ENCODE measurements at places on chromosomes 16 and 17. TPM values are rescaled to one million over a fixed set of nuclear protein-coding genes. Genes with fewer than 3 reads are reported as not detected.

DNA sequence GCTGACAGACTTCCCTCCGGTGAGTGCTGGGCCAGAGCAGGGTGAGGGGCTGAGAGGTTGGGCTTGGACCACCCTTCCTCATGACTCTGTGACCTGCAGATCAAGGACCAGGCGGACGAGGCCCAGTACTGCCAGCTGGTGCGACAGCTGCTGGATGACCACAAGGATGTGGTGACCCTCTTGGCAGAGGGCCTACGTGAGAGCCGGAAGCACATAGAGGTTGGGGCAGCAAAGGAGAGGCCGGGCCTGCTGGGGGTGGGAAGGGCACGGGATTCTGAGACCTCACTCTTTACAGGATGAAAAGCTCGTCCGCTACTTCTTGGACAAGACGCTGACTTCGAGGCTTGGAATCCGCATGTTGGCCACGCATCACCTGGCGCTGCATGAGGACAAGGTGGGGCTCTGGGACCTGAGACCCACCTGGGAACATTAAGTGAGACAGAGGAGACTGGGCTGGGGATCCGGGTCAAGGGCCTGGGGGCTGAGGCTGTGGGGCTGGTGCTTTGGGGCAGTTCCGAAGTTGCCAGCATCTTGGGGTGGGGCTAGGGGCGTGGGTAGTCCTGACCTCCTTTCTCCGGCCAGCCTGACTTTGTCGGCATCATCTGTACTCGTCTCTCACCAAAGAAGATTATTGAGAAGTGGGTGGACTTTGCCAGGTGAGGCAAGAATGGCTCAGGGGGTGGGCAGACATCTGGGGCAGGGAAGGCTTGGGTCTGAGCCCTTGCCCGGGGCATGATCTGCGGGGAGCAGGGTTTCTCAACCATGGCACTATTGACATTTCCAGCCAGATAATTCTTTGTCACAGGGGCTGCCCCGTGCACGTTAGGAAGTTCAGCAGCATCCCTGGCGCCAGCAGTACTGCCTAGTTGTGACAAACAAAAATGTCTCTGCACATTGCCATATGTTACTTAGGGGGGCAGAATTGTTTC is 2.2 kb downstream of the BCKDK start:
- H3K27me3 ChIP-seq, result no peaks in the 10 kb centered on the region
- no peak for DNase-seq
- H3K4me3 ChIP-seq, result peak overlapping the region; percentile 75
- no peak overlapping the region for H3K27ac ChIP-seq

- H3K27me3 ChIP-seq, result no peaks in the 10 kb centered on the region
- H3K4me1 ChIP-seq, result peaks cover 66% of the 10 kb centered on the region
- peak overlapping the region; percentile 66 for H3K4me3 ChIP-seq
- peak; percentile 60 for DNase-seq
- H3K27ac ChIP-seq, result peak overlapping the region; percentile 95
Observed at GRCh38 chr17:19369846-19370492, 7.4 kb upstream of the B9D1 start.

DNA sequence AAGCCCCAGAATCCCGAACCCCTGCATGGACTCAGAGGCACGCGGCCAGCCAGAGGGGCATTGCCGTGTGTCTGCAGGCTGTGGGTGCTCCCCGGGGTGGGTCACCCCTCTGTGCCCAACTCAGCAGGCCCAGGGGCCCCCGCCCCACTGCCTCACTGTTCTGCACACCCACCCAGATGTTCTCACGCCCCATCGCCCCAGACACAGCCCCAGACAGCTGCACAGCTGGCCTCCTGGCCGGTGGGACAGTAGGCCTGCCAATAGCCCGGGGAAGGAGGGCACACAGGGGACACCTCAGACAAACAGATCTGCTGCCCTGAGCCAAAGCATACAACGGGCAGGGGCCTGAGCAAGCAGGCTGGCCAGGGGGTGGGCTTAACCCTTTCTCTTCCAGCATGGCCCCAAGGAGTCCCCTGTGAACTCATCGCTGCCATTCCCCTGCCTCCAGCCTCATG is 27.6 kb upstream of the NXPH3 start:
- H3K4me3 ChIP-seq, result no peak overlapping the region
- no peaks in the 10 kb centered on the region for H3K4me1 ChIP-seq
- H3K36me3 ChIP-seq, result no peaks in the 10 kb centered on the region
- H3K27me3 ChIP-seq, result no peaks in the 10 kb centered on the region

DNA sequence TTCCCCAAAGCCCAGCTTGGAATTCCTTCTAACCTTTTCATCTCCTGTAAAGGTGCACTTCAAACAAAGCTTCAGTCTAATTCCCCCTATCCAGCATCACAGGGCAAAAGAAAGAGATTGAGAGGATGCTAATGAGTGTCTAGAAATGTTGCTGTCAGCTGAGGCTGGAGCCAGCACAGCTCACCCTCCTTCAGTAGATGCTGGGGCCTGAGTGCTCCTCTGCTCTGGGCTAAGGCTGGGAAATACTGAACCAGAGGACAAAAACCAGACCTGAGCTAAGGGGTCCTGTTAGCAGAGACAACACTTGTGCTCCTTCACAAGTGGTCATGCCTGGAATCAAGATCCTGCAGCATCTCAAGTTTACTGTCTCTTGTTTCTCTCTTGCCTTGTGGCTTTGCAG is 85.0 kb downstream of the CHD9NB start:
- H3K36me3 ChIP-seq, result no peaks in the 10 kb centered on the region
- H3K27ac ChIP-seq, result no peak overlapping the region

DNA sequence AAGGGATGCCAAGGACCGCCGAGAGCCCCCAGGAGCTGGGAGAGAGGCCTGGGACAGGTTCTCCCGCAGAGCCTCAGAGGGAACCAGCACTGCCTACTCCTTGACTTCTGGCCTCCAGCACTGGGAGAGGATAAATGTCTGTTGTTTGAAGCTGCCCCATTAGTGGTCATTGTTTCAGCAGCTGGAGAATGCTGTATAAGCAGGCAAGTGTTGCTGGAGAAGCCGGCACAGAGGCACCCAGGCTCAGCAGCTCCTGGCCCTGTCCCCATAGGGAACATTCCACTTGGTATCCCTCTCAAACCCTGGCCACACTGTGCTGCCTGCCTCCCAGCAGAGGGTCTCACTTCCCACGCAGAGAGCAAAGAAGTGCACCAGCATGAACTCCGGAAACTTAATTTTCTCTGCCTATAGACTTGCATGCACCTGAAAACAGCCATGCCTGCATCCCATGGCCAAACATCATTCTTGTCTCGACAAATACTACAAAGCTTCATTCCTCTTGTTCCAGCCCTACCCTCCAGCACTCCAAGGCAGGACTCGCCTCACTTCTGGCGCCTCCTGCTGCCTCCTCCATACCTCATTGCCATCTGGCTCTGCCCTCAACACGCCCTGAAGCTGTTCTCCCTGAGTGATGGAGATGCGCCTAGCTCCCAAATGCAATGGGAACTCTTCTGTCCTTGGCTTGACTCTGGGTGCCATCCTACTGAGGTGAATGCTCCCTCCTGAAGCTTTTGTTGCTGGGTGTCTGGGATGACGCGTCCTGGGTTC is 88.1 kb downstream of the DNAH17 start:
- DNase-seq, result no peak
- no peak overlapping the region for H3K4me3 ChIP-seq
- peaks cover 11% of the 10 kb centered on the region for H3K4me1 ChIP-seq
- no peaks in the 10 kb centered on the region for H3K36me3 ChIP-seq
- peaks cover 2% of the 10 kb centered on the region for H3K27me3 ChIP-seq

GRCh38 chr17:80986816-80987475 is 4.7 kb upstream of the CHMP6 start:
- no peak overlapping the region for H3K27ac ChIP-seq
- peaks cover 5% of the 10 kb centered on the region for H3K27me3 ChIP-seq
- no peak for DNase-seq

DNA sequence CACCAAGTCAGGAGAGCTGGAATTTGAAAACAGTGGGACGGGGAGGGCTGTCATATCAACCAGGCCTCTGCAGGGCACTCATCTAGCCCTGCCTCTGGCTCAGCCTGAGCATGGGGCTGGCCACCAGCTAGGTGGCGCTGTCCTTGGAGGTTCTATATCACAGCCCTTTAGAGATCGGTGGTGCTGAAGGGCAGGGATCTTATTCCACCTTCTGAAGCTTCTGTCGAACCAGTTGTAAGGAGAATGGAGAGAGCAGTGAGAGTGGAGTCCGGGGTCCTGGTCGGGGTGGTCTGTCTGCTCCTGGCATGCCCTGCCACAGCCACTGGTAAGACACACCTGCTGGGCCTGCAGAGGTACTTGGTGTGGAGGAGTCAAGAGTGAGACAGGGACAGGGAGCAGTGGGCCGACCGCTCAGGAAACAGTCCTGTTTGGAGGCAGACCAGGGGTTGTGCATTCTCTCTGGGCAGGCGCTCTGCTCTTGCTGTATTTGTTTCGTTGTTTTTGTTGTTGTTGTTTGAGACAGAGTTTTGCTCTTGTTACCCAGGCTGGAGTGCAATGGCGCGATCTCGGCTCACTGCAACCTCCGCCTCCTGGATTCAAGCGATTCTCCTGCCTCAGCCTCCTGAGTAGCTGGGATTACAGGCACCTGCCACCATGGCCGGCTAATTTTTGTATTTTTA is at the start of gene CES3:
Gene CES3 (plus strand): TSS at position 202 of the 680 bp plus-strand sequence. CDS start 42 bp downstream, at position 244.
- no peaks in the 10 kb centered on the region for H3K36me3 ChIP-seq
- peak within 1 kb of the TSS; percentile 63 for H3K4me3 ChIP-seq
- peak within 1 kb of the TSS; percentile 91 for H3K27ac ChIP-seq
- H3K4me1 ChIP-seq, result peaks cover 44% of the 10 kb centered on the region
- H3K27me3 ChIP-seq, result no peaks in the 10 kb centered on the region

DNA sequence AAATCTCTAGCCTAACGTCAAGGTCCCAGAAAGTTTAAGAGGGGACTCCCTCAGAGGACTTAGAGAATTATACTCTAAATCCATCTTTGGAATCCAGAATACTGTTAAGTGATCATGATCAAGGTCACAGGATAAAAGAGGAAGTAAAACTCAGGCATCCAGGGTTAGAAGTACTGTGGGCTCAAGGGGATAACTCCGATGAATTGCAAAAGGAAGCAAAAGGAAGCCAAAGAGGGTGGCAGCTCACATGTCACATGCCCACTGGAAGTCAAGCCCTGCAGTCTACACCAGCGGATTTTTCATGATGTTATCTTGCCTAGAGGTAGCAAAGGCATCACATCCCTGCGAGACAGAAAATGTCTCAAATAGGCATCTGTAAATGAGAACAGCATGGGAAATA is 3.8 kb downstream of the ZNF821 start:
- no peak overlapping the region for H3K27ac ChIP-seq
- no peak overlapping the region for H3K4me3 ChIP-seq
- no peak for DNase-seq
- H3K27me3 ChIP-seq, result peaks cover 2% of the 10 kb centered on the region

- no peak for DNase-seq
- H3K27me3 ChIP-seq, result peaks cover 2% of the 10 kb centered on the region
- no peaks in the 10 kb centered on the region for H3K4me1 ChIP-seq
- H3K4me3 ChIP-seq, result no peak overlapping the region
Observed at GRCh38 chr17:79281803-79282202, 207.2 kb downstream of the ENGASE start.

GRCh38 chr17:77839698-77840512 is 118.6 kb upstream of the TNRC6C start:
- H3K4me3 ChIP-seq, result no peak overlapping the region
- H3K27me3 ChIP-seq, result peaks cover 3% of the 10 kb centered on the region
- peaks cover 4% of the 10 kb centered on the region for H3K36me3 ChIP-seq
- peaks cover 52% of the 10 kb centered on the region for H3K4me1 ChIP-seq
- peak overlapping the region; percentile 13 for H3K27ac ChIP-seq
- no peak for DNase-seq

DNA sequence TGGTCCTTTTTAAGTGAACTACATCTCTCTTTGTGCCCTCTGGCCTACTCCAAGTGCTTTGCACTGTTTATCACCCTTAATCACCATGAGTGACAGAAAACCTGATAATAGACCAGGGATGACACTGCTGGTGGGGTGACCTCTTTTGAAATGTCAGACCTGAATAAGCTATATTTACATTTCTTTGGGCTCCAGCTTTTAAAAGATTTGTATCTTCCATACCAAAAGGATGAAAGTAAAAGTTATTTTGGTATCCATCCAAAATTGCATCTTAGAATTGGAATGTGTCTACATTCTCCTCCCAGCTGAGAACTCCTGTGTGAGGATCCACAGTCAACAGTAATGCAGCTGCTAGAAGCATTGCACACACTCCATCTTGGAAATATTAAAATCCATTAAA is 370.0 kb downstream of the CDH11 start:
- no peaks in the 10 kb centered on the region for H3K27me3 ChIP-seq
- no peaks in the 10 kb centered on the region for H3K36me3 ChIP-seq
- no peak overlapping the region for H3K4me3 ChIP-seq
- H3K27ac ChIP-seq, result no peak overlapping the region

GRCh38 chr17:64390044-64390443 is 616 bp downstream of the PECAM1 start:
- peak overlapping the region; percentile 85 for H3K27ac ChIP-seq
- H3K4me3 ChIP-seq, result peak overlapping the region; percentile 34
- DNase-seq, result no peak
- peaks cover 65% of the 10 kb centered on the region for H3K4me1 ChIP-seq

DNA sequence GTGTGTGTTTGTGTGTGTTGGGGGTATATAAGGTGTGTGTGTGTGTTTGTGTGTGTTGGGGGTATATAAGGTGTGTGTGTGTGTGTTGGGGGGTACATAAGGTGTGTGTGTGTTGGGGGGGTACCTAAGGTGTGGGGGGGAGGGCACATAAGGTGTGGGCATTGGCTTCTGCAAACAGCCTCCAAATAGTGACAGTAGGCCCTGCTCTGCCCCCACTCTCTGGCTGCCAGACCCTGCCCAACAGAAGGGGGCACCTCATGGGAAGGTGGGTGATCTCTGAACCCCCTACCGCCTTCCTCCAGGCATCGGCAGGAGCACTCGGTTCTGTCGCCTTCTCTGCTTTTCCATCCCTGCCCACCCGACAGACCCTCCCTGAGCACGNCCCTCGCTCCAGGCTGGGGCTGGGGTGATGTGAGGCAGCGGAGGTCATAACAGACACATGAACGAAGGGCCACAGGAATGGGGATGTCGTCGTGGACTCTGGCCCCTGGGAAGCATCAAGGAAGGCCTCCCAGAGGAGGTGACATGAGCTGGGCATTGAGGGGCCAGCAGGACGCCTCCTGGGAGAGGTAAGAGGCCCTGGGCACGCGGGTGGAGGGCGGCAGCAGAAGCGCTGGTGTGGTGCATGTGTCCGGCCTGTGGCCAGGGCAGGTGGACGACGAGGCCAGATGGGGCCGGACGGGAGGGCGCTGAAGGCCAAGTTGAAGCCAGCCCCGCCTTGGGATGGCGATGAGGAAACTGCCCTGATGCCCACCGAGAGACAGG is 136.6 kb upstream of the RPH3AL start:
- DNase-seq, result peak; percentile 47
- peaks cover 6% of the 10 kb centered on the region for H3K27me3 ChIP-seq
- H3K4me3 ChIP-seq, result peak overlapping the region; percentile 95

GRCh38 chr17:51014129-51014528 is 106.5 kb downstream of the SPAG9 start:
- peaks cover 13% of the 10 kb centered on the region for H3K36me3 ChIP-seq
- H3K27me3 ChIP-seq, result no peaks in the 10 kb centered on the region
- no peak overlapping the region for H3K4me3 ChIP-seq
- H3K27ac ChIP-seq, result no peak overlapping the region
- no peak for DNase-seq

The IGFALS gene
- 0.15 TPM for total RNA-seq

The ZNF688 gene
- 13.3 TPM for total RNA-seq

The TRPV3 gene
- 0.10 TPM for total RNA-seq

The OR2C1 gene
- not detected for total RNA-seq

The OTOA gene
- total RNA-seq, result not detected

The KRT31 gene
- not detected for total RNA-seq

Measured in activated CD4-positive, alpha-beta T cell treated with anti-CD3 and anti-CD28 coated beads, Interleukin-2, amount 10 ng/mL, durations not matched to agents 7 days and 5 days (primary cell).